ENCODE measurements at places on chromosomes 11 and 22.

GRCh38 chr11:44811841-44812448 lies 85.2 kb downstream of the TSPAN18 start:
- no peak for DNase-seq

DNA sequence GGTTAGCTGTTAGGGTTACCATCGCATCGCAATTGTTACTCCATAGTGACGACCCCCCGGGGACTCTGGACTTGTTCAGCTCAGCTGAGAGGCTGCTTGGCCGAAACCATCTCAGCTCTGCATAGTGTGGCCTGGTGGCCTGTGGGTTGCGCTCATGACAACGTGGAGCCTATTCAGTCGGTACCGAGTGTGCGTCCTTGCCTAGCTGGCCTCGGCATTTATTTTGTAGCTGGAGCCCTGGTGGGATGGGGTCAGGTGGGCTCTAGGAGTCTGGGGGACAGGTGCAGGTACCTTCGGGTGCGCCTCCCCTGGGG lies 13.5 kb downstream of the LRP5 start:
- no peak for DNase-seq

DNA sequence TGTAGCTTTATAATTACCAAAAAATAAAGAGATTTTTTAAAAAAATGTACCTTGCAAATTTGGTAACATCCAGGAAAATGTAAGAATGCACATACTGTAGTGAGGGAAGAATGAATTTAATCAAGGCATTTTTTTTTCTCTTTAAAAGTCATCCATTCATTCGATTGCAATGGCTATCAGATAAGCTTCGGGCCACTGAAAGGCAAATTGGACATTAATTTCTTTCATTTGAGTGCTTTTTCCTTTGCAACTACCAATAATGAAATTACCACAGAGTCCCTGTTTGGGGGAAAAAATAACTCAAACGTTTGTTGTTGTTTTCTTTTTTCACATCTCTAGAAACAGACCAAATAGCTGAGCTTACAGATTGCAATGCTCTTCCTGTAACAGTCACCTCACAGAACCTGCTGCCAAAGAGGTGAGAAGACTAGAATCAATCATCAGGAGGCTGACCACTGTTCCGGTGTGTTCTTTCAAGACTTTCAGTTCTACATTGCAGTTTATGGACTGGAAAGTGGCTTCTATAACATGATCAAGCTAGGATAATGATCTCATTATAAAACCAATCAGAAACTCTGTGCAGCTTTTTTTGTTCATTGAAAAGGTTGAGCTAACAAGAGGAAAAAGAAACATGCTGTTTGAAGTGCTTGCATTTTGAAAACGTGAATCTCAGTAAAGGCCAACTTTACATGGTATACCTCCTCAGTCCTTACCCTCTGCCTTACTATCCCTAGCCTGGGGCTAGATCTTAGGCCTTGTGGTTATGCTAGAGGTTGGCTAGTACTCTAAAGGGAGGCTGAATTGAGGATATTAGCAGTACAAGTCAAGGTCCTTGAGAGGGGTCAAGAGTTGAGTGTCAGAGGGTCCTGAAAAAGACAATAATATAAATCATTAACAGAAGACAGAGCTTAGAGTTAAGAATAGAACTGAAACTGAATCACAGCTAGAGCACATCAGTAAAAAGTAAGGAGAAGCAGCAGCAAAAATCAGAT lies 1276.1 kb downstream of the LRRC4C start:
- DNase-seq, result no peak

DNA sequence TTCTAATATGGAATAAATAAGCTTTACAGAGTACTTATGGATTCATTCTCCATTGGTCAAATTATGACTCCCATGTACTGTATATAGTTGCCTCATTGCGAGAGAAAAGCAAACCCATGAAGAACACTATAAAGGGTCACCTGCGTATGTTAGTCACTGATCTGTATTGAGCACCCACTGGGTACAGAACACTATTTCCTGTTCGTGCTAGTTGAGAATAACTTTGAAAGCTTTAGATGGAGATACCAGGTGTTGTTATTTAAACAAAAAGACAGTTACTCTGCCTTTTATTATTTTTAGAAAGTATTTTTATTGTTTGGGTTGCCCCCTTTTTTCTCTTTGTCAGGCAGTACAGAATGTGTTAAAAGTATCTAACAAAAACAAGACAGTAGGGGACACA lies 79.9 kb downstream of the DEUP1 start:
- DNase-seq, result no peak

GRCh38 chr22:38021206-38021605 lies 36.0 kb upstream of the PICK1 start:
- no peak for DNase-seq

- no peak for DNase-seq
These were observed 68.0 kb upstream of the ATXN10 start for GRCh38 chr22:45603619-45604018.

DNA sequence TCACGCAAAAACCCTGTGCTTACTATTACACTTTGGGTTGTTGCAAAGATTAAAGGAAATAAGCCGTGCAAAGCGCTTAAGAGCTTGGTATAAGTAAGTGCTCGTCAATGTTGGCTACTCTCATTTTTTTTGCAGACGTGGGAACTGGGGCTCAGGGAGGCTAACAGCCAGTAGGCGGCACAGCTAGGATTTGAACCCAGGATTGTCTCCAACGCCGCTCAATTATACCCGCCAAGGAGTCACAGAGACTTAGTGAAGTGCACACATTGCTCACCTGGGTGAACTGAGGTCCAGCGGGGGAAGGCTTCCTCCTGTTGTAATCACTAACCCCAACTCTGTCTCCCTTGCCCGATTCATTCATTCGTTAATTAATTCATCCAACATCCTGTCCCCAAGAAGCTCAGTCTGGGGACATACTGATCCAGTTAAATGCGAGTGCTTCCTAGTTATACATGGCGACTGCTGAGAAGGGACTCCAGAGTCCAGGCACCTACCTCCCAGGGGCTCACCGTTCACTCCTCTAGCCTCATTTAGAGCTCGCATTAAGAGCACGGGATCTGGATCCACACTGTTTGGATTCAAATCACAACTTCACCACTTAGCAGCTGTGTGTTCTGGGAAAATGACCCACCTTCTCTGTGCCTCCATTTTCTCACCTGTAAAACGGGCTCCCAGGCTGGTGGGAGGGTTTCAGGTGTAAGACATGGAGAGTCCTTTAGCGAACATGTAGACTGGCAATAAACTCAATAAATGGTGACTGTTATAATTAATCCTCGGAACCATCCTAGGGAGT lies 838 bp upstream of the MTFP1 start:
- DNase-seq, result no peak

DNA sequence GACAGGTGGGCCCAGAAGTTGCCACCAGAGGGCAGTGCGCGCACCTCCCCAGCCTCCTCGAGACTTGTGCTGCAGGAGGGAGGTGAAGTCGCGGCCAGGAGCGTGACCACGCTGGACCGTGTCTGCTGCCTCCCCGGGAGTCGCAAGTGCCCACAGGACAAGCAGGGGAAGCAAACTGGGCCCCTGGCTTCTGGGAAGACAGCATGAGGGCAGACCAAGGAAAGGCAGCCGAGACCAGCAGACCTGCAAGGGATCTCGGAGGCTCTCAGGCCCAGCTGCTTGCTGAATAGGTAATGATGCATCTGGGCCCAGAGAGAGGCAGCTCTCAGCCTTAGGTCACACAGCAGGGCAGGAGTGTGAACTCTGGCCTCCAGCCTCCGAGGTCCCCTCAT lies 17.0 kb upstream of the IL2RB start:
- no peak for DNase-seq

- DNase-seq, result no peak
These were observed 1088.9 kb upstream of the TENM4 start for GRCh38 chr11:80529726-80530125.

DNA sequence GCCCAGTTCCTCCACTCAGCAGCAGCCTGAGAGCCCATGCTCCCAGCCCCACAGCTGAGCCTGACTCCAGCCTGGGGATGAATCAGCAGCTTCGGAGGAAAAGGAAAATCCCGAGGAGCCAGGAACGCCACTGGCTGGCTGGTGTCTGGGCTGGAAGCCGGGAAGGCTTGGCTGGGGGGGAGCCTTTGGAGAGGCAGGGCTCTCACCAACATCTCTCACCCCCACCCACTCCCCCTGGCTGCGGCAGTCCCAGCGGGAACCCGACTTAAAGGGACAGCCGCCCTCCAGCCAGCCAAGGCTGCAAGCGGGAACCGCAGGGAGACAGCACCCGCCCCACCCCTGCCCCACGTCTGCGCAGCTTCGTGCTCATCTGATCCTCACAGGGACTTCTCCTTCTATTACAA lies 28.4 kb downstream of the KIAA0930 start:
- peak; percentile 64 for DNase-seq

DNA sequence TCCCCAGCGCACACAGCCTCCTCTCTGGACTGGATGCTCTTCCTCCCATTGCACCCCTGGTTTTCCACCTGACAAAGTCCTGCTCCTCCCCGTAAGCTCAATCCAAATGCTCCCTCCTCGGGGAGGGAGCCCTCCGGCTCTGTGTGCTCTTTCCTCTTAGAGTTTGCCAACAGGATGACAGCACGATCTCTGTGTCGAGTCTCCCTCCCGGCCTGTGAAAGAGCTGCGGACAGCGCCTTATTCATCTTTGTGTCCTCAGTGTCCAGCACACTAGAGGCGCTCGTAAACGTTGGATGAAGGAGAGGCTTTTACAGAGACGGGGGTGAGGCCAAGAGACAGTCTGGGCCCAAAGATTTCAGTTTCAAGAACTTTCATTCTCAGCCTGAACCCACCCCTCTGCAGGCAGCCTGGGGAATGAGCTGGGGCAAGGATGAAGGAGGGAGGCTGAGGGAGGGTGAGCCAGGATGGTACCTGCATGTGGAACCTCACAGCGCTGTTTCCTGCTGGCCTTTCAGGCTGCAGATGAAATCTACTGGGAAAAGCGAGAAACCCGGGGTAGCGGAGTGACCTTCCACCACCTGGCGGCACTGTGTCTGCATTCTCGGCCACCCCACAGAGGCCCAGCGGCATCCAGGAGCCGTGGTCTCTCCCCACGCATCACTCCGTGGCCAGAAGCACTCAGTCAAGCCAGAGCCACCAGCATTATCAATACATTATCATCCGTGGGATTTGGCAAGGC lies 8.5 kb upstream of the TMPRSS4 start:
- no peak for DNase-seq

DNA sequence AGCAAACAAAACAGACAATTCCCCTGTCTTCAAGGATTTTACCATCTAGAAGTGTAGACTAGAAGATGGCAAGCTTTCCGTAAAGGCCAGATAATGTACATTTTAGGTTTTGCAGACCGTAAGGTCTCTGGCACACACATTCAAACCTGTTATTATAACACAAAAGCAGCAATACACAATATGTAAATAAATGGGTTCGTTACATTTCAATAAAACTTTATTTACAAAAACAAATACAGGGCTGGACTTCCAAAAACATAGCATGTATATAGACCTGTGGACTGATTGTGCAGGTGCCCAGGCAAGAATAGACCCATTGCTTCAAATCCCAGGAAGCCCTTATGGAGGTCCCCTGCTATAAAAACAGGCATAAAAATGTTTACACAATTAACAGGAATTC lies 27.1 kb upstream of the MS4A6A start:
- no peak for DNase-seq

GRCh38 chr11:1109101-1109917 lies 34.6 kb downstream of the MUC2 start:
- no peak for DNase-seq

- DNase-seq, result no peak
These were observed 54.9 kb downstream of the ME3 start for GRCh38 chr11:86617502-86617901.

GRCh38 chr11:69080257-69080995 lies 31.7 kb downstream of the TPCN2 start:
- no peak for DNase-seq

DNA sequence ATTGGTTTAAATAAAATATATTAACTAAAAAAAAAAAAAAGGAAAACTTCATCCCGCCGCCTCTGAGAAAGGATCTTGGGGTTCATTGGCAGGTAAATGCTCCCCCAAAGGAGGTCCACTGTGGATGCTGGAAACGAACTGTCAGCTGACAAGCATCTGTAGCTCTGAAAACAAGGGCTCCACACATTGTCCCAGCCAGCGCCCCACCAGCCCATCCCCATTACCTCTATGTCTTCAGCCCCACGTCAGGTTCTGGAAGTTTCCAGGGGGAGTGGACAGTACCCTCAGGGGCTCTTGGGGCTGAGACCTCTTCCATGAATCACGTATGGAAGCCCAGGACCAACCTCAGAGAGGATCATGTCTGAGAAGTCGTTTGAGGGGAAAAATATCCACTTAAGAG lies 66.4 kb upstream of the WNT7B start:
- no peak for DNase-seq

- no peak for DNase-seq
These were observed 134.7 kb upstream of the PGR start for GRCh38 chr11:101264306-101264705.

- peak; percentile 79 for DNase-seq
These were observed 20.8 kb upstream of the LMO2 start for GRCh38 chr11:33912405-33913361.

GRCh38 chr11:104104664-104105063 lies 59.3 kb downstream of the PDGFD start:
- DNase-seq, result no peak

- no peak for DNase-seq
These were observed 393.5 kb downstream of the TBC1D22A start for GRCh38 chr22:47155912-47156311.

- DNase-seq, result no peak
These were observed 46.4 kb downstream of the PAX6 start for GRCh38 chr11:31764766-31765165.

DNA sequence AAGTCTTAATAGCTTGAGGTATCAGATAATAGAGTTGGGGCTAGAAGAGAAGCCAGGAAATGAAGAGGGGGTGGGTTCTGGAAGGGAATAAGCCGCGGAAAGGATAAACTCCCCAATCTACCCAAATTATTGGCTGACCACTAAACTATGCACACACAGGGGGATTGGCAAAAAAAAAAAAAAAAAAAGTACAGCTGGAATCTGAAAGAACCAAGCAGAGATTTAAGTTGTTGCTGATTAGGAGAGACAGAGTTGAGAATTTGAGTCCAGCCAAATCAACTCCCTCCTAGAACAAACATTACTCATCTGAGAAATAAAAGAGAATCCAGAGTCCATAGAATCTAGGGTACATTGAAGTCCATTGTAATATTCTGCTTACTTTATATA lies 134.9 kb downstream of the CCDC81 start:
- DNase-seq, result no peak

GRCh38 chr11:117669616-117670015 lies 127.4 kb downstream of the DSCAML1 start:
- no peak for DNase-seq

Data from fibroblast of skin of left biceps (primary cell).